ENCODE measurements at places on chromosomes 6 and 20.

- DNase-seq: no peak
Observed at GRCh38 chr20:51542033-51542570, 417 bp downstream of the NFATC2 start.

GRCh38 chr6:130423044-130423443 lies 57.2 kb downstream of the TMEM200A start:
- no peak for DNase-seq

DNA sequence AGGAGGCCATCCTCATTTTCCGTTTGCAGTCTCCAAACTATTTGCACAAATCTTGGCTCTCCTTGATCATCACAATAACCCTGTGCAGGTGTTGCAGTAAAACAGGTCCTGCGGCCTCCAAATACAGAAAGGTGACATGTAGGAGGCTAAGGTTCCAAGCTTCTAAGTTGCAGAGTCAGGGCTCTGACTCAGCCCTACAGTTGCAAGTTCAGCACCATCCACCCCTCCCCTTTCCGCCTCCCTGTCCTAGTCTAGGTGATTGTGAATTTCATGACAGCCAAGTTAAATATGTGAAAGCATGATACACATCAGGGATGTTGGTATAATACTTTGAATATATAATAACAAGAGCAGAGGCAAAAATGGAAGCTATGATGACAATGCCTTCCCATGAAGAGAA lies 317.3 kb upstream of the CDH4 start:
- no peak for DNase-seq

- no peak for DNase-seq
Observed at GRCh38 chr20:45853484-45853883, 3.7 kb downstream of the ACOT8 start.

DNA sequence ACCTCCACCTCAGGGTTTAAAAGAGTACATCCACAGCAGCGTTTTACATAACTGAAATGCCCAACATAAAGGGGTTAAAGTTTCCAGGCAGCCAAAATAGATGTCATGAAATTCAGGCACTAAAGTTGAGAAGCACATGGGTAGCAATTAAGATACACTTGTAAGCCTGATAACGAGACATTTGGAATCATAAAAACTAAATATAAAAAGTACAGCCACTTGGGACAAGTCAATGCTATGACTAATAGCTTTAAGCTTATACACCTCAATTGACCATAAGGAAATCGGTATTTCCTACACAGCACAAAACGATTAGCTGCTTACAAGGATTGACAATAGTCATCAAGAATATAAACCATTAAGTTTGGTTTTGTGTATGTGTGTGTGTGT lies 11.8 kb downstream of the LOC128125822 start:
- no peak for DNase-seq

GRCh38 chr6:138533667-138534066 lies 34.4 kb upstream of the NHSL1 start:
- DNase-seq: no peak

DNA sequence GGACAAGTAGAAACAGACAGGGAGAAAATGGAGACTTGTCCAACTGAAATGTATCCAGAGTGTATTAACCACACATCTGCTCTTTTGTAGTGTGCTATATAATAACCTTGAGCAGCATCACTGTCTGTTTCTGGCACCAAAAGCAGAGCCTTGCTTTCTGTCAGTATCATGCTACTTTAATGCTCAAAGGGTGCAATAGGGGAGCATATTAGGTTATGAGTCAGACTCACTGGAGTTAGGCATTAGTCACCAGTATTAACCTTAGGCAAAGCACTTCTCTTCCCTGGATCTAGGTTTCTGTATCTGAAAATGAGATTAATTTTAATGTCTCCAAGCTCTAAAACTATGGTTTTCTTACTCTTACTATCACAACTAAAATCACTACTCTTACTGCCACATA lies 280.1 kb downstream of the TFAP2B start:
- DNase-seq: no peak

DNA sequence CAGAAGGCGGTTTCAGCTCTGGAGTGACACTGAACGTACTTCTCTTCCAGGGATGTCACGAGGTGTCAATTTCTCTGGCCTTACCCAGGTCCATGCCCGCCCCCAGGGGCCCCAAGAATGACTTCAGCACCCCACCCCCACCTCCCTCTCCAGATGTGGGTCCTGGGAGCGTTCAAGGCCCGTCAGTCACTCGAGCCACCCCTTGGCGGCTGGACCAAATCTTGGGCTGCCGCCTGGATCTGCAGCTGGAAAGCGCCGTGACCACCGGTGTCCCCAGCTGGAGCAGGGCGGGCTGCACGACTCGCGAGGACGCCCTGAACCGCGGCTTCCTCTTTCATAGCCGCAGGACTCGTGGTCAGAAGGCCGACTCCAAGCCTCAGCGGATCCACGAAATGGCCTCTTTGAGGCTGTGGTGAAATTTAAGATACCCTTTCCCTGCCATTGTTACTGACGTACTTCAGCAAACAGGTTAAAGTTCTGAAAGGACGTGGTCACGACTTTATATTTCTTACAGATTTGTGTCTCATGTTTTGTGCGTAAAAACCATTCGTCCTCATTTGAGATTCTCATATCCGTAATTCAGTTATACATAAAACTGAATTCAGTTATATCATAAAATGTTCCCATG lies 29.3 kb downstream of the TRIM38 start:
- peak; percentile 67 for DNase-seq

DNA sequence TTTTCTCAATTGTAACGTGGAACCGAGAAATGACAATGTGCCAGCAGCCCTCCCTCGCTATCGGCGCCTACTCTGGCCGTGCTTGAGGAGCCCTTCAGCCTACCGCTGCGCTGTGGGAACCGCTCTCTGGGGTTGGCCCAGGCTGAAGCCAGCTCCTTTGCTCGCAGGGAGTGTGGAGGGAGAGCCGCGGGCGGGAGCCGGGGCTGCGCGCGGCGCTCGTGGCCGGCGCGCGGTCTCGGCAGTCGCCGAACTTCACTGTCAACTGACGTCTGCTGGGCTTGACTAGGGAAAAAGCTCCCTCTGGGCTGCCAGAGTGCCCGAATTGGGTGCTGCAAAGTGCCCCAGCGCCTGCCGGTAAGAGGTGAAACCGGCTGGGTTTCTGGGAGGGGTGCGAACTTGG lies 29.7 kb upstream of the GCNT2 start:
- no peak for DNase-seq

- no peak for DNase-seq
Observed at GRCh38 chr6:166629628-166630027, 2.6 kb upstream of the RPS6KA2 start.

GRCh38 chr6:39926668-39927067 lies 7.6 kb downstream of the MOCS1 start:
- DNase-seq: no peak

GRCh38 chr6:138349891-138350290 lies 27.8 kb upstream of the SMIM28 start:
- DNase-seq: no peak

DNA sequence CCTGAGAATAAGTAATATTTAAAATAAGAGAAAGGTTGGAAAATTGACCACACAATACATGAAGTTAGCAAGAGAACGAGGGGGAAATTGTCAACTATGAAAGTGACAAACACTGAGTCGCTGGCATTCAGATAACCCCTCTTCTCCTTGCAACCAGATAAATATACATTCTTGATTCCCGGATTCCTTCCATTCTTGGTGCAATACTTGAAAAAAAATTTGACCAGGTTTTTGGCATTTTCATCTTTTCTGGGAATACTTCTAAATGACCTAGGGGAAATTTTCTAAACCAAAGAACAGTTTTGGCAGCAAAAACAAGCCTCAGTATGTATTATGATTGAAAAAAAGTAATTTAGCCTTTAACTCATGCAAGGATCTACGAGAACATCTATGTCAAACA lies 164.0 kb downstream of the PDE7B start:
- no peak for DNase-seq

GRCh38 chr6:36120018-36120417 lies 10.3 kb upstream of the MAPK13 start:
- DNase-seq: no peak

DNA sequence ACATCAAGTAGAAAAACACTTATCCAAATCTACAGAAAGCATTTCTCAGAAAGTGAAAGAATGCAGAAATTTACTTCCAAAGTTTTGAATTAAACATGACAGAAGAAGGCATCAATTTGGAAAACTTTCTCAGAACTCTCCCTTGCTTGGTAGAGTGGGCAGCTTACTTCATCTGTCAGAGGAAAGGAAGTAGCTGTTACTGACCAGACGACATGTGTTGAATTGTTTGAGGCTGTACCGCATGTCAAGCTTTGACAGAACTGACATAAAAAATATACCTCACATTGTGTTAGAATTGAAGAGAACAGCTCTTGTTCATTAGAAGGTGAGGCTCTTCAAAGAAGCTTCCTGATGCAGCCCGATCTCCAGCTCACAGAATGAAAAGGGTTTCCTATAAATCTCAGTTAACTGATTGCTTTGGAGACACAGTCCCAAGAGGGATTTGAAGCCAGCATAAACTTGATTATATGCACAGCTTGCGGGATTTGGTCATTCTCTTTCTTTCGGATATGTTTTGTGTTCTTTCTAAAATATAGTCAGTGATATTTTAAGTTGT lies 190.7 kb downstream of the PLCB1 start:
- DNase-seq: no peak

DNA sequence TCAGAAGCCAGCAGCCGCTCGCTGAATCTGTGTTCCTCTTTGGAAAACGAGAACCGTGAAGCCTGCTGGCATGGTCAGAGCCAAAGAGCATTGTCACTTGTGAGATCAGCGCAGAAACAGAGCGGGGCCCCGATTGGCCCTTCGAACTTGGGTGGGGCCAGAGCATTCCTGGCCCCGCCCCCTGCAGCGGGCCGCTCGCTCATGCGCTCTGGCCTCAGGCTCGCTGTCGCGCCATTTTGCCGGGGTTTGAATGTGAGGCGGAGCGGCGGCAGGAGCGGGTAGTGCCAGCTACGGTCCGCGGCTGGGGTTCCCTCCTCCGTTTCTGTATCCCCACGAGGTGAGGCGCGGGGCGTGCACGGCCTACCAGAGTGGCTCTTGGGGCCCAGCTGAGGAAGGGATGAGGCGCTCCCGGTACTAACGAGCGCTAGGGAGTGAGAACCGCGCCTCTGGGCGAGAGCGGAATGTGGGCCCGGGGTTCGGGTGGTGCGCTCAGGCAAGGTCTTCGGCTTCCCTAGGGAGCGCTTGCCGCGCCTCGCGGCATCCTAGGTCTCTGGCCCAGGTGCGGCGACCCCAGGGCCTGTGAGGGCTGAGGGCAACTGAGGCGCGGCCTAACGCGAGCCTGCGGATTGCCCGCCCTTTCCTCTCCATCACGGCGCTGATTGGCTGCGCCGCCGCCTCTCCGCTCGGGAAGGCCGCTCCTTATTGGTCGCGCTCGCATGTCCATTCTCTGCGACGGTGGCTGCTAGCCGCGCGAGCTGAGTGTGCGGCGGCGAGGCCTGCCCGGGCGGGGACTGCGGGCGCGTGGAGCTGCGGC lies at the start of gene CSE1L:
Gene CSE1L (plus strand): TSS at position 226 of the 814 bp plus-strand sequence. CDS start 12,152 bp downstream, outside the sequence.
- peak; percentile 94 for DNase-seq

GRCh38 chr20:61341605-61342004 lies 89.5 kb downstream of the CDH4 start:
- no peak for DNase-seq

DNA sequence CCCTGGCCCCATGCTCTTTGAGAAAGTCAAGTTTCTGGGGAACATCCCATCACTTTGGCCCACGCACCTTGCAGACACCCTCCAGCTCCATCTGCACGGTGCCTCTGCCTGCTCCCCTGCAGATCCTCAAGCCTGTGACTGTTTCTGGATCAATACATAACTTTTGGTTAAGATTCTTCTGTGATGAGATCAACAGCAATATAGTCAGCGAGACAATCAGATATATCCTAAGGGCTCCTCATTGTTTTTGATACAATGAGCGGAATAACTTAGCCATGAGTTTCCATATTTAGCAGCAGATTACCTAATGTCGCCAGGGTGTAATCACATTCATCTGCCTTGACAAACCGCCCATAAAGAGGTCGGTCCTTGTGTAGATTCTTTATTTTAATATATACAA lies 109.3 kb upstream of the MTHFD1L start:
- no peak for DNase-seq

DNA sequence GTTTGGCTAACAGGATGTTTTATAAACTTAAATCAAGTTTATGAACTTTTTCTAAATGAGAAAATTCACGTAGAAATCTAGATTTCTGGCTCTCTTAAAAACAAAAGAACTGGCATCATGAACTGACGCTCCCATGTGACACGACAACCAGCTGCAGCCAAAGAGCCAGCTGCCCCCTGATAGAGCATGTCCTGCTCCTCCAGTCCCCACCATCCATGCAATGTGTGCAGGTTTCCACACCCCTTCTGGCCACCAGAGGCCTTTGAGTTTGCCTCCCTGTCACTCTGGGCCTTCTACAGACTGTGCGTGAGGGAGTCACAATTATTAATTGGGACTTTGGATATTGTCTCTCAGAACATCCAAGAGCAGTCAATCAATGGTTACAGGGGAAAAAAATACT lies 1.6 kb upstream of the GPLD1 start:
- no peak for DNase-seq

DNA sequence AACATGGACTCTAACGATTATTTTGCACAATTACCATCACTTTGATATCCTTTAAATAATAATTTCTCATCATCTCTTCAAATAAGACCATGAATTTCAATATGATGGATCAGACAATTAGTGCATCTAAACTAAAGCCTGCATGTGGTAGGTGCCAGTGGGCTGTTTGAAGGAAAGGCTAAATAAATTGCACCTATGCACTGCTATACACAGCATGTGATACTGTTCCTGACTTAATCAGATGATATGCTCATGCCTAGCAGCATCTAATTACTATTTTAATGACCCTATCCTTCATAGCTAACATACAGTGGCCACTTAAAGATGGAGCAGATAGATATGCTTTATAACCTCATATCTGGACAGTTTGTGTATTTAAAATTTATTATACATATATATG lies 731.6 kb upstream of the MANEA start:
- no peak for DNase-seq

DNA sequence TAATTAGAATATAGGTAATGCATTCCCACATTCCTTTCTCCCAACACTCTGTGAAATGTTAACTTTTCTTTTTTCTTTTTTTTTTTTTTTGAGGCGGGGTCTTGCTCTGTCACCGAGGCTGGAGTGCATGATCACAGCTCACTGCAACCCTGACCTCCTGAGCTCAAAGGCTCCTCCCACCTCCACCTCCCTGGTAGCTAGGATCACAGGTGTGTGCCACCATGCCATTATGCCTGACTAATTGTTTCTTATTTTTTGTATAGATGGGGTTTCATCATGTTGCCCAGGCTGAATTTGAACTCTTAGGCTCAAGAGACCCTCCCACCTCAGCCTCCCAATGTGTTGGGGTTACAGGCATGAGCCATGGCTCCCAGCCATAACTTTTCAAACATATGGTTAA lies 135.7 kb upstream of the SHLD1 start:
- no peak for DNase-seq

- DNase-seq: no peak
Observed at GRCh38 chr20:40547483-40548091, 141.4 kb downstream of the MAFB start.

GRCh38 chr6:36659271-36659670 lies 19.2 kb upstream of the CDKN1A start:
- no peak for DNase-seq

DNA sequence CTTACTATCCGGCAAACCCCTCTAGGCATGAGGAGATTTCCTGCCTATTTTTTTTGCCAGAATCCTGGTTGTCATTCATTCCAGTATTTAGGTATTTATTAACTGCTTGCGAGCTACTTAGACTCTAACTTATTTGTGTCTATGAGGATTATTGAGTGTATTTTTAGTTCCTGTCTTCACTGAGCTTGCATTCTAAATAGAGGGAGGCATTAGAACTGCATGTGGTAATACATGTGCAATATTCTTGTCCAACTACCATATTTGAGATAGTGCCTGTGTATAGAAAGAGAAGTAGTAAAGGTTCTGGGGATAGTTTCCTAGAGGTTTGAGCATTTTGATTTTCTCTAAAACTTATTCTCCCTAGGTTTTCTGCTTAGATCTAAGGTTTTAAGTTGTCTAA lies 308.9 kb downstream of the EYA4 start:
- no peak for DNase-seq
